ENCODE measurements at places on chromosomes 12 and 14.
A peak's percentile ranks its signal among the peaks of the same experiment; 100 is the strongest.

- no peak for DNase-seq
Observed at GRCh38 chr12:104410326-104410725, 46.4 kb upstream of the CHST11 start.

GRCh38 chr14:20327005-20327869 lies 5.8 kb downstream of the CCNB1IP1 start:
- DNase-seq, result peak; percentile 87

- no peak for DNase-seq
Observed at GRCh38 chr12:132449565-132450417, 40.2 kb upstream of the FBRSL1 start.

DNA sequence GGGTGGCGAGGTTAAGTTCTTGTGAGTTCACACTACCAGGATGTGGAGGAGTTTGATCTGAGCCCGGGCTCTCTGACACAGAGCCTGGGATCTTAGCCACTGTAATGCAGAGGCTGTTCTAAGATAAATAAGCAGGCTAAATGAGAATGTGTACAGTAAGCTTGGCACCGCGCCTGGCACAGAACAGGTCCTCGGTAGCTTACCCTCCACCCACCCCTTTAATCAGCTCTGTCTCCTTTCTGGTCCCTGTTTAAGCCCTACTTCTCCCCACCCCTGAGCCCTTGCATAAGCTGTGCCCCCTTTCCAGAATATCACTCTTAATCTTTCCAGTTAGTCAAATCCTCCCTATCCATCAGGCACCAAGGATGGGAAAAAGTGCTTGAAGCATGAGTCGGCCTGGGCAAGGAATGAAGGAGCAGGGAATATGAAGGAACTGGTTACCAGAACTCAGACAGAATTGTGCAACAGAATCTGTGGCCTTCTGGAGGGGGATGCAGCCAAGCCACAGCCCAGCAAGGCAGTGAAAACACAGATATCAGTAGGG lies 32.8 kb upstream of the CMKLR1 start:
- no peak for DNase-seq

DNA sequence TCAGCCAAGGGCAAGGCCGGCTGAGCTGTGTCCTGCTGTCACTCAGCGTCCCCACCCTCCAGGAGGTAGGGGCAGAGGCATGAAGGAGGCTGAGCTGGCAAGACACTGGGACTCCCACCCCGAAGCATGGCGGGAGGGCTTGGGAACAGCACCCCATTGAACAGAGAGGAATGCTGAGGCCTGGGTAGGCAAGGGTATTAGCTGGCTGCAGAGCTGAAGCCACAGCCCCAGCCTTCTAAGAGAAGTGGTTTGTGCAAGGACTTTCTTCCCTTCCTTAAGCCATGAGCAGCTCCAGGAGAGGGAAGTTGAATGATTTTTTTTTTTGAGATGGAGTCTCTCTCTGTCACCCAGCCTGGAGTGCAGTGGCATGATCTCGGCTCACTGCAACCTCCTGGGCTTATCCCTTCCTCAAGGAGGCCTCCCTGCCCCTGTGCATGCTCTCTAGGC lies 6.6 kb upstream of the CFAP73 start:
- DNase-seq, result no peak
